ENCODE measurements at places on chromosomes 5 and 9.

DNA sequence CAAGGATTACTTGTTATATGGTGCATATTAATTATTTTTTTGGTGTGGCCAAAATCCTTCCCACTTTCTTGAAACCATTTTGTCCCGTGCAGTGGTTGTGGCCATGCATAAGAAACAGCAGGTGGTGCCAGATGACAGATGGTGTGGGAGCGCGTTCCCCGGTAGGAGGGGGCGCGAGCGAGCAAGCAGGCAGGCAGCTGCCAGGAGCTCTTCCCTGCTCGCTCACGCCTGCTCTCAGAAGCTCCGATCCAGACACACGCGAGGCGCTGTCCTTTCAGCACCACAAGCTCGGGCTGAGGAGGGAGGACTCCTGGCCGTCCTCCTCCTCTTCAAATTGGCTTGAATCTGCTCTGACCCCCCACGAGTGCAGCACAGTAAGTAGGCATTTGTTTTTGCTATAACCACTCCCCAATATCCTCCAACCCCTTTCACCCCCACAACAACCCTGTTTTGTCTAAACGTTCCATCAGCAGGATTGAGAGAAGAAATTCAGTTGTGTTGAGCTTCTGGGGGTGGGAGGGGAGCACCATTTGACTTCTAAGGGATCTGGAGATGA lies at the start of gene NSG2:
Gene NSG2 (plus strand): TSS at position 237 of the 556 bp plus-strand sequence. CDS start 1,050 bp downstream, outside the sequence.
- DNase-seq = no peak

GRCh38 chr5:63164838-63165535 lies 586.4 kb downstream of the LRRC70 start:
- no peak for DNase-seq

- no peak for DNase-seq
Measured at GRCh38 chr5:94731471-94731870, 113.0 kb downstream of the SLF1 start.

DNA sequence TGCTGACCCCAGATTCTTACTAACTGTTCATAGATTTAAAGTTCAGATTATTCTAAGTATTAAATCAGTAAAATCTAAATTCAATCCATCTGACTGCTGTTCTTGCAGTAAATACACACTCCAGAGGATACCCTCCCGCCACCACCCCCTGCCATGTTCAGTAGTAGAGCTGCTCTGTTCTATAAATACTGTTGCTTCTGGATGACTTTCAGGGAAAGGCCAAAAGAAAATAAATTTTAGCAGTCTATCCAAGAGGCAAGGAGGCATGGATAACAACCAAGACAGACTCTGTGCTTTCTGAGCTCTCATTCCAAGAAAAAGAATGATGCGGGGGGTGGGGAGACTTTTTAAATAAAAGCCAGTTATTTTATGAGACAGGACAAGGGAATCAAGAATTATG lies 115.1 kb downstream of the ADAMTS6 start:
- DNase-seq = no peak

DNA sequence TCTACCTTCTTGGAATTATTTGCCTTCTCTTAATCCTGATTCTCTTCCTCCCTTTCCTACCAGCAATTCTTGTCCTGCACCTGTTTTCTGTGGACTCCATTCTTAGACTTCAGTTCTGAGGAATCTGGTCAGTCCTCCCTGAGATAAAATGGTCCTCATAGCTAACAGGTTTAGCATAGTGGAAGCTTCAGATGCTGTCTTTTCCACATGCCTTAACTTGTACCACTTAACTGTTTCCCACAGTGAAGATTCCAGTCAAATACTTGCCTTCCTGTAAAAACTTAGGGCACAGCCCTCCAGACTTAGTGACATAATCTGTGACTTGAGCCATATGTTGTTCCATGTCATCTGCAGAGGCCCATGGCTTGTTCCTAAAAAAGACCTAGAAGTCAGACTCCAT lies 261.3 kb downstream of the CWC27 start:
- no peak for DNase-seq

DNA sequence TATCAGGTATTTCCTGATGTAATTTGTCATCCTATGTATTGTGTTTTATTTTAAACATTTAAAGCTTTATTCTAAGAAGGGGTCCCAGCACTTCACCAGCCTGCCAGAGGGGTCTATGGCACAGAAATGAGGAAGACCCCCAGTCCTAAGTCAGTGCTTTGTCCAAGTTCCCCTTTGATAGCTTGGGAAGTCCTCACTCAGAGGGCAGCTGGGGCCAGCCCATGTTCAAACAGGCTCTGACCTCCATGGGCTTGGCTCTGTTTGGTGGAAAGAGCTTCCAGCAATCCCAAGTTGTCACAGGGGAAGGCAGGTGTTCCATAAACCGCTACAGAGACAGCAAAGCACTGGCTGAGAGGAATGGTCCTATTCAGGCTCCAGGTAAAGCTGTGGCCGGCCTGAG lies 26.6 kb upstream of the AKNA start:
- DNase-seq = no peak

DNA sequence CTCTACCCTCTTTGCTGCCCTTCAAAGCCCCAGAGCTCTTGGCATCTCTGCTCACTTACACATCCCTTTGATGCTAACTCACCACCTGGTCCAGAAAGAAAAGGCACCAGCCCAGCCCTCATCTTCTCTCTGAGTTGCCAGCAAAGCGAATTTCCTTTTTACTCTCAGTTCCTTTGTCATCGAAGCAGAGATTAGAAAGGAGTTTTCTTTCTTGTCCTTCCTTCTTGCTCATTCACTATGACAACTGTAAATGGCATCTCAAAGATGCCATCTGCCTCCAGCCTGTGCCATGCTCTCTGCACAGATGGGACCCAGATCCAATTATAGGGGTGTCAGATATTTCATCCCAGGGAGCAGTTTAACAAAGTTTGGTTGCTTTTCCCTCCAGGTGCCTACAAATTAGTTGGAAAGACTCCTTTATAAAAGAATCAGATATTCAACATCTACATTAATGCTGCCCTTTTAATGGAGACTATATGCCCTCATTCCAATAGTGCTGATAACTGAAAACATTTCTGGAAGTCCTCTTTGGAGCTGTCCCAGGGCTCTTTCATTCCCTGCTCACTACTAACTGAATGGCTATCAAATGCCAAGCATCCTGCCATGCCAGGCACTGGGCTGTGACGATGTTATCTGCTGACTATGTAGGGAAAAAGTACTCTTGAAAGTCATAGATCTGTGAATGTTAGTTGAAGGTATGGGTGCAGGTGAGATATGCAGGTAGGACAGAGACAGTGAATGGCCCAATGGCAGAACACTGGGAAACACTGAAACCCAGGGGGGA lies 58.9 kb downstream of the SUSD1 start:
- no peak for DNase-seq

- DNase-seq = no peak
Measured at GRCh38 chr9:38178237-38178636, 109.2 kb upstream of the SHB start.

DNA sequence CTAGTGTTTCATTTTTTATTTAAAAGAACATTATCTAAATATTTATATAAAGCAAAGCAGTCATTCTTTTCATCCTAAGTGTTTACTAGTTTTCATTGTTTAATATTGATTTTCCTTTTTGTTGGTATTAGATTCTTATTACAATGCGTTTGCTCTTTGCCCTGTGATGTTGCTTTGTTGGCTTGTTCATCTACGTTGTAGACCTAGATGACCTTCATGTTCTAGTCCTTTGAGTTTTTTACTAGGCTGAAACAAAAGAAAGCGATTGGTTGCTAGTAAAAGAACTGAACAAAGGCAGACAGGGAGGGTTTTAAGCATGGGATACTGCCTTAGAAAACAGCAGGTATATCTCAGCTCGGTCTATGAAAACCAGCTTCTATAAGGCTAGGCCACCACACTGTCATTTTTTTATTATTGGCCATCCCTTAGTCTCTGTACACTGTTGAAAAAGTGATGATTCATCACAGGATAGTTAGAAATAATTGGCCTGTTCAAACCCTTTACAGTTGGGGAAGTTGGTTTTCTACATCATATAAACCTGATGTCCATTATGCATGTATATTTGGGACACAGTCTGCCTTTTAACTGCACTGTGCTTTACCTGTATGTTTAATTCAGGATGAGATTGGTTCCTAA lies 119.0 kb downstream of the ZCCHC7 start:
- DNase-seq = no peak

GRCh38 chr9:79213417-79214125 lies 358.2 kb upstream of the TLE4 start:
- DNase-seq = no peak

- DNase-seq = no peak
Measured at GRCh38 chr5:77492653-77493000, 511 bp upstream of the WDR41 start.

DNA sequence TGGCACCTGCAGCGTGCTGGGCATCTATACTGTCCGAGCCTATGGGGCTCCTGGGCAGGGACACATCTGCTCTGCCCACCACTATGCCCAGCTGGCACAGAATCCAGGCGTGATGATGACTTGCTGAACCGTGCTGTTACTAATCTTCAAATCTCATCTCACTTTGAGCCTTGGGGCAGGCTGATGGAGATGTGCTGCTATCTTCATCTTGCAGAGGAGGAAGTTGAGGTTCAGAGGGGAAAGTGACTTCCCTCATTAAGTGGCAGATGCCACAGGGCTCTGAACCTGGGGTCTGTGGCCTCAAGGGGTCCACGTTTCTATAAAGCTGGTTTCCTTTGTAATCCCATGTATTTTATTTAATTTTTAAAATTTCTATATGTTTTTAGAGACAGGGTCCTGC lies 4.7 kb downstream of the SLC2A6 start:
- DNase-seq = no peak

DNA sequence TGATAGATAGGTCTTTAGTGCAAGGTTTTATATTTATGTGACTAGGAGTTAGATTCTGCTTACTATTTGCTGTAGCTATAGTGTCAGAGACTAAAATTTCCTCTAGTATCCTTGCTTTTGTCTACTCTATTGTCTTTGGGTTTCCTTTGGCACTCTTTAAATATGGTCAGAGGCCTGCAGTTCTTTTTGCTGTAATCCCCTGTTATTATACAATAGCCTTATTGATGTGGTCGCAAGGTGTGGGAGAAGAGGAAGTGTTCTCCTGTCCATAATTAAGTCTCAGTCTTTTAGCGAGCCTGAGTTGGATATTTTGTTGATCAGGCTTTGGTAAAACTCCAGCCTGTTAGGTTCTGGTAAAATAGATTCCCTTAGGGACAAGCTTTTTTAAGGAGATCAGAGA lies 34.9 kb downstream of the LURAP1L start:
- no peak for DNase-seq

DNA sequence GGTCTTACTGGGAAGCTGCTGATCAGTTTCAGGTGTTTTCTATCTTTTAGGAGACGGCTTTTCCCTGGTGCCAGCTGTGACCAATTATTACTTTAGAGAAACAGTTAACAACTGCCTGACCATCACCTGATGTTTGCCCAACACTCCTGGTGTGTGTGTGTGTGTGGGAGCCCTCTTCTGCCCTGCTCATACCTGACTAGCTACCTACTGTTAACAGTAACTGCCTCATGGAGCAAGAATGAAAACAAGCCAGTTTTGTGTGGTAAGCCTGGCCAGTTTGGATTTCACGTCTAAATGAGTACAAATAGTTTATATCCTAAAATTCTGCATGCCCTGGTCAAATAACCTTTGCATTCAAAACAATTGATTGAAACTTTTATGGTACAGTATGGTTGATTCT lies 46.1 kb upstream of the RIOK2 start:
- DNase-seq = no peak

DNA sequence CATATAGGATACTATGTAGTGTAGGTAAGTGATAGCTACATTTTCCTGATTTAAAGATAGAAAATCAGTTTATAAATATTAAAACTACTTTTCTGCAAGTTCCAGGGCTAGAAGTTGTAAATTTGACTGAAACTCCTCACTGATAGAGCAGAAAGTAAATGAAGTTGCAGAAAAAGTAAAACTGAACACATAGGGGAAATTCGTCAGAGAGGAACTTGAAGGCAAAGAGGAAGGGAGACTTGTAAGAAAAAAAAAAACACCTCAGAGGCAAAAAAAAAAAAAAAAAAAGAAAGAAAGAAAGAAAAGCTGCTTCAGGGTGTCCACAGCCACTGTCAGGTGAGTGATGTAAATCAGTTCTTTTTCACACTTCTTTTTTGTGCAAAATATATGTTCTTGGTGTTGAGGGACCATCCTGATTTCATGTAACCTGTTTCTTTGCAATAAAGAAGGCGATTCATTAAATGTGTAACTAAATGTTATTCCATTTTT lies 336.2 kb upstream of the ZNF462 start:
- no peak for DNase-seq

Data from activated CD4-positive, alpha-beta T cell treated with anti-CD3 and anti-CD28 coated beads for 1 hour (primary cell).